Tibial artery (tissue), 4 donors: ENCODE measurements at places on chromosomes 2 and 18.
A peak's percentile ranks its signal among the peaks of the same experiment; 100 is the strongest.

DNA sequence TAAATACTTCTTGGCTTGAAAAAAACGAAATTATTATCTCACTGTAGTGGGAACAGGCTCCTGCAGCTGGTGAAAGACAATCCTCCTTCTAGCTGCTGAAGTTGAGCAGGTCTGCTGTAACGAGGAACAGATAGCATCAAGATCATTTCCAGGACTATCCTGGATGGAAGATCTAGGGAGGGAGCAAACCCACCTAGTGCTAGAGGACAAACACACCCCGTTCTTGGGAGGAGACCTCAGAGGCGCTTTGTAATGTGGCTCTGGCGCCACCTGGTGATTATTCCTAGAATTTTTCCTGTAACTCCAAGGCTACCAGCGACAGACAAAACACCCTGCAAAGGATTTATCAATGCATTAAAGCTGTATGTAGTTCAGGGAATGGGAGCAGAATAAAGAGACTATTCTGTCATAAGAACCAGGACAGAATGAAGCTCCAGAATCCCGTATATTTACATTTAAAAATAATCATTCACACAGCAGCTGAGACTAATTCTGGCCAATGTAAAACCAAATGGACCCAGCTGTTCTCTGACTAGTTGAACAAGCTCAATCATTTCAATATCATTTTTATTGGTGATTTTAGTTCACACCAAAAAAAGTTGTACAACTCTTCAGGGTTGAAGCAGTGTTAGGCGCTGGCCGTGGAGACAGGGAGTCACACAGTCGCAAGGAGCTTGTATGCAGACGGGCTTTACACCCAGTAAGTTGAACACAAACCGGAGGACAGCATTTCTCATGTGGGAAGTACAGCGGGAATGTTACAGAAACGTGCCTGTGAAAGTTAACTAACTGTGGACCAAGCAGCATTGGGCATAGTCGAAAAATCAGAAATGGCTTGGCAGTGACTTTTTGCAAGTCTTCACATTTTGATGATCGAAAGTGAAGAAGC lies 290.3 kb downstream of the TRIB2 start:
- peak; percentile 65 for DNase-seq

- DNase-seq, result no peak
These were observed 150.1 kb upstream of the RIOK3 start for GRCh38 chr18:23302851-23303527.

DNA sequence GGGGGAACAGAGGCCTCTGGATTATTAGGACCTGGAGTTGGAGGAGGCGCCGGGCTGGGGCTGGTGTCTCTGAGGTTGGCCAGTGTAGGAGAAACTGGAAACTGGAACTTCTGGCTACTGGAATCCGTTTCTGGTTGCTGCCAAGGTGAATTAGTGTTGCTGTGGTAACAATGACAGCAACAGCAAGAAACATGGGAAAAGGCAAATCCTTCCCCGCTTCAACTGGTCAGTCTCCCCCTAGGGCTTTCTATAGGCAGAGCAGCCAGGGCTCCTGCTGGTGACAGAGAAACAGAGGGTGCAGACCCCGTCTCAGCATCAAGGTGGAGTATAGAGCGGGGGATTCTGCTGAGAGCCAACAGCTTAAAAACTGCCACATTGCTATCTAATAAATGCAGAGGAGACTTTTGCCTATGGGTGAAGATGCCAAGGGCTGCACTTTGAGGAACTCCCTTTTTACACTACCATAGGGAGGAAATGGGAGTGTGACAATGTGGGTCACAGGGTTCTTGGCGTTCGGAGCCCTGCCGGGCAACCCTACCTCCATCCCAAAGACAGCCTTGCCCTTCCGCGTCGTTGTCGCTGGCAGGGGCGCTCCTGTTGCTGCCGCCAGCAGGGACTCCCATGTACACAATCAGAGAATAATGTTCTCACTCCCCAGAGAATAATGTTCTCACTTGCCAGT lies 81.4 kb upstream of the CABLES1 start:
- peak; percentile 63 for DNase-seq

GRCh38 chr18:45670281-45670962 lies 53.6 kb upstream of the SLC14A1 start:
- DNase-seq, result peak; percentile 53

GRCh38 chr2:188833331-188833730 lies 140.8 kb upstream of the COL3A1 start:
- DNase-seq, result no peak

DNA sequence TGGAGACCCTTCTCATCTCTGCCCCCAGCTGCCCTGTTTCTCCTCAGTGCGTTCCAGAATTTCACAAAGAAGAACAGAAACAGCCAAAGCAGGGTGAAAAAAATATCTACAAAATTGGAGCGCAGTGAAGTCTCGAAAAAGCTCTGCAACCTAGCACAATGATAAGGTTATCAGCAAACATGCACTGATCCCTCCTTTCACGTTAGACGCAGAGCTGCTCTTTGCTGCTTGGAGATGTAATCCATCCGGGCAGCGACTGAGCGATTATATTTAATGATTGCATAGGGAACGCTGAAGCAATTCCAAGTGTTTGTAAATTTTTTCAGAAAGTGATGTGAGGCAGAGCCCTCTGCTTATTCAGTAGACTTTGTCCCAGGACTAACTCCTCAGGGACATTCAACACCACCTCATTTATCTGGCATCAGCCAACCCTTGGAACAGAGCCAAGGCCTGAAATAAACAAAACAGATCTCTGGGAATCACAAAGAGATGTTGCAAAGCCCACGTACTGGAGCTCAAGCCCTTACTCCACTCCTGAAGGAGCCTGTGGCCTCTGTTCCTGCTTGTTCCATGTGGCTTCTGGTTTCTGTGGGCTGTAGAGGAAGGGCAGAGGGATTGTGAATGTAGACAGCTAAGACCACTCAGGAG lies 172.6 kb upstream of the BCL2L11 start:
- no peak for DNase-seq

GRCh38 chr2:151395509-151396374 lies 14.0 kb upstream of the RIF1 start:
- DNase-seq, result no peak

- DNase-seq, result peak; percentile 98
These were observed 1.4 kb downstream of the TGIF1 start for GRCh38 chr18:3451183-3451988.

- DNase-seq, result no peak
These were observed 298.2 kb downstream of the EIPR1 start for GRCh38 chr2:3079466-3079865.

- DNase-seq, result no peak
These were observed 3.6 kb upstream of the TPRKB start for GRCh38 chr2:73740767-73741166.

DNA sequence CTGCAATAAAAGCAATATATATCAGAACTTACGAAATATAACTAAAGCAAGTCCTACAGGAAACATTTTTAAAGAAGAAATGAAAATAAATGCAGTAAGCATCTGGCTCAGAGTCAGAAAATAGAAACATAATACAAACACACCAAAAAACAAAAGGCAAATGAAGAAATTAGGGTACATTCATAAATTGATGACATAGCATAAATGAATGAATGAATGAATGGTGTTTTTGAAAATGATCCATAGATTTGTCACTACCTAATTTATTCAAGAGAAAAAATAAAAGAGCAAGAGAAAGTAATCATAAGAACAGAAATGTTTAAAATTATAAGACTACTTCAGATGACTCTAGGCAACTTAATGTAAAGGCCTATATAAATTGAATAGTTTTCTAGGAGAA lies 226.1 kb upstream of the CDH20 start:
- DNase-seq, result no peak

GRCh38 chr2:54411801-54412354 lies 44.2 kb upstream of the SPTBN1 start:
- DNase-seq, result no peak

DNA sequence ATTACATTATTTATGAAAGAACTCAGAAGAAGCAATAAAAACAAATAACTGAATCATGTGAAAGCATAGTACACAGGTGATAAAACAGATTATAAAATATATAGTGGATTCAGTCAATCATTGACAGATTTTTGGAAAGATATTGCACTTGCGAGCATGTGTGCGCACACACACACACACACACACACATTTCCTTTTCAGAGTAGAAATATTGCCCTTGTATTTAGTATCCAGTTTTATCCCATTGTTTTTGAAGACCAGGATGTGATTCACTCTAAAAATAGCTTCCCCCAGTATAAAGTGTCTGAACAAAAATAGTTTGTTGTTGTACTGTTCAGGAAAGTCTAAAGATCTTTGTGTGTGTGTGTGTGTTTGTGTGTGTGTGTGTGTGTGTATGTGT lies 145.5 kb downstream of the CALCRL start:
- no peak for DNase-seq

GRCh38 chr2:204019572-204020501 lies 83.3 kb downstream of the ICOS start:
- DNase-seq, result no peak
